Smooth muscle cell of the brain vasculature (primary cell): ENCODE measurements at places on chromosomes 2 and 18.
A peak's percentile ranks its signal among the peaks of the same experiment; 100 is the strongest.

- DNase-seq = peak; percentile 28
Observed at GRCh38 chr2:37711308-37711731, 39.9 kb upstream of the CDC42EP3 start.

DNA sequence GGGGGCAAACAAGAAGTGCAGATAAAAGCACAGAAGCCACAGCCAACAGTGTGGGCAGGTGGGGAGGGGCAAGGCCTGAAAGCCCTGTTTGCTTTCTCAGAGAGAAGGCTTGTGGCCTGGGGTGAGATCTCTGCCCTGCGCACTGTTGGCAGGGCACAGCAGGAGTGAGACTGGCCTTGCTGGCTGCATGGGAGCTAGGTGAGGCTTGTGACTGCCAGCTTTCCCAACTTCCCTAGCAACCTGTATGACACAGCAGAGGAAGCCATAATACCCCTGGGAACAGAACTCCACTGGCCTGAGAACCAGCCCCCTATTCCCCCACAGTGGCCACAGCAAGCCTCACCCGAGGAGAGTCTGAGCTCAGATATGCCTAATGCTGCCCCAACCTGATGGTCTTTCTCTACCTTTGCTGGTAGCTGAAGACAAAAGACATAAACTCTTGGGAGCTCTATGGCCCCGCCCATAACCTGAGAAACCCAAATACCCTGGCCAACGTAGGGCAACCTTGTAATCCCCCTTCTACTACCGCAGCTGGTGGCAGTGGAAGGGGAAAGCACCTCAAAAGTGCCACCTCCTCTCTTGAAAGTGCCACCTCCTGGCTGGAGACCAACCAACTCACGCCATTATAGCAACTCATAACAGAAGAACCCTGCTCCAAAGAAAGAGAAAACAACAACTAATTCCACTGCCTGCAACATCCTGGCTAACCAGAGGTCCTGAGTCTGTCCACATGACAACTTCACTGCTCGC, 44.4 kb downstream of the LCT start:
- DNase-seq = no peak

GRCh38 chr2:173715441-173715840, 249.7 kb downstream of the SP3 start:
- no peak for DNase-seq

DNA sequence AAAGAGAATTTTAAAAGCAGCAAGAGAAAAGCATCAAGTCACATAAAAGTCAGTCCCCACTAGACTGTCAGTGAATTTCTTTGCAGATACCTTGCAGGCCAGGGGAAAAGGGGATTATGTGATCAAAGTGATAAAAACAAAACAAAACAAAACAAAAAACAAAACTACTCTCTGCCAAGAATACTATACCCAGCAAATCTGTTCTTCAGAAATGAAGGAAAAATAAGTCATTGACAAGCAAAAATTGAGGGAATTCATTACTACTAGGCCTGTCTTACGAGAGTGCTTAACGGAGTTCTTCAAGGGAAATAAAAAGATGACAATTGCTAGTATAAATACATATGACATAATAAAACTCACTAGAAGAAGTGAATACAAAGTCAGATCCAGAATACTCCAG, 245.5 kb upstream of the CHST9 start:
- DNase-seq = no peak

DNA sequence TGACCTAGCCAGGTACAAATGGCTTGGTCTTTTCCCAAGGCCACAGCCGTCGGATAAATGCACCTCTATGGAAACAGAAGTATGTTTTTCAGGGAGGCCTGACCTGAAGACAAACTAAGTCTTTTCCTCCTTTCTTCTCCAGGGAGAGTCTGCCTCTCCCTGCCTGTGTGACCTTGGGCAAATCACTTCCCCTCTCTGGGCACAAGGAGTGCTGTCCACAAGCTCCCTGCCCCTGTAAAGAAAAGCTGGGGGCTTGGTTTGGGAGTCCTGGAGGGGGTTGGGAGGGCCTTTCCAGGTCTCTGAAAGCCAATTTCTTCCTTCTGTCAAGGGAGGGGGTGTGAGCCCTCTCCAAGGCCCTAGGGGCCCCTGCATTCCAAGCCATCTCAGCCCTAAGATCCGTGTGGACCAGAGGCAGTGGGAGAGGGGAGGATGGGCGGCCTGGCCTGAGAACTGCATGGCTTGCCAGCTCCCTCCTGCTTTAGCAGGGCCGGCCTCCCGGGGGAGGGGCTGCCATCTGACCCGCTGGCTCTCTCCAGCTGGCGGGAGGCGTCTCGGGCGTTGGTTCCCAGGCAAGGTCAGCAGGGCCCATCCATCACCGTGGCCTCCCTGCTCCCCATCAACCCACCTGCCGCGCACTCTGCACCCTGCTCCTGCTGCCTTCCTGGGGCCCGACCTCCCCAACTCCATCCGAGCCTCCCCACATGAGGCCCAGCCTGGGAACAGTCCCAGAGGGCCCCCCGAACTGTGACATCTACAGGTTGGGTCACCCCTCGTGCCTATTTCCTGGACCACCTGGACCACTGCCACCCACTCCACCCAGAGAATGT, 61.4 kb downstream of the SMAD7 start:
- DNase-seq = no peak
